ENCODE measurements at places on chromosomes 6 and 20.
A peak's percentile ranks its signal among the peaks of the same experiment; 100 is the strongest.

- DNase-seq = peak; percentile 14
Measured at GRCh38 chr6:34189806-34190503, 44.1 kb upstream of the GRM4 start.

- no peak for DNase-seq
Measured at GRCh38 chr6:160457823-160458222, 109.6 kb downstream of the SLC22A3 start.

DNA sequence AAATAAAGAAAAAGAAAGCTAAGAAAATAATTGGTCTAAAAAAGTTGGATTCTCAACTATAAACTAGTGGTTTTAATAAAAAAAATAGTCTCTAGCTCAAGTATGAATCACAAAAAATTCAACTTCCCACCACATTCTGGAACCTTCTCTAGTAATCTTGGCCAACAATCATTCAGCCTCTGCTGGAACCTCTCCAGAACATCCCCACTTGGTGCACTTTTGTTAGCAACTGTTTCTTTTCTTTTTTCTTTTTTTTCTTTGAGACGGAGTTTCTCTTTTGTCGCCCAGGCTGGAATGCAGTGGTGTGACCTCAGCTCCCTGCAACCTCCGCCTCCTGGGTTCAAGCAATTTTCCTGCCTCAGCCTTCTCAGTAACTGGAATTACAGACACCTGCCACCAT, 35.7 kb downstream of the TXLNB start:
- no peak for DNase-seq

GRCh38 chr20:2142649-2143048, 41.0 kb downstream of the STK35 start:
- no peak for DNase-seq

All from hematopoietic multipotent progenitor cell treated with erythropoietin and hydrocortisone succinate and interleukin-3 and kit ligand, for 15 days (in vitro differentiated cells).